C1 segment of cervical spinal cord (tissue), 14 donors: ENCODE measurements at places on chromosomes 3 and 15.

DNA sequence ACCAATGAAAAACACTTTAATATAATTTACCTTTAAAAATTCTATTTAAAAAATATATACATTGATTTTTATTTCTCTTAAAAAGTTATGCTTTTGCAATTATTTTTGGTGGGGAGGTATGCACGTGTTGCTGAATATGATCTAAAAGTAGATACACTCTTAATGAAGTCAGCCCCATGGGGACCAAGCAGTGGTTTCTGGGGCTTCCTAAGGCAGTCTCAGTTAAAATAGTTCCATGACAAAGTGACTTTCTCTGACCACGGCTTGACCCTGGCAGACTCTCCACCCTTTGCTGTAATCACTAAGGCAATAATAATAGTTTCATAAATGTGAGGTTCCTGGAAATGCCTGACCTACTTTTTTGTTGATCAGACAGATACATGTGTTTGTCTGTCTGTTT lies 50.4 kb downstream of the CCR4 start:
- no peak for DNase-seq

DNA sequence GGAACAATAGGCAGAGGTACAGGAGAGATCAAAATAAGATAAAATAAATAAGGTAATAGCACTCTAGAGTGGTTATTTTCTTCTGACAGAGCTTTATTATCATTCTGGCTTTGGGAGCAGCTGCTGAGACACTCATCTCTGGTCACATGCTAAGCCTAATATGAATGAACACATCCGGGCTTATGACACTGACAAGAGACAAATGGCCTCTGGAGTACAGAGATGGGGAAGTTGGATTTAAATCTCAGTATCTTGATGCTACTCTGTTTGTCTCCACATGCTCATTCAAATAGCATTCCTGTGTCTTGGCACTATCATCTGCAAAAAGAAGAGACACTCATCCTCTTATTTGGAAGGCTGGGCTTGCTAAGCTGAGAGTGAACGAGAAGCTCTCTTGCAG lies 55.6 kb downstream of the TMEM45A start:
- DNase-seq: no peak

DNA sequence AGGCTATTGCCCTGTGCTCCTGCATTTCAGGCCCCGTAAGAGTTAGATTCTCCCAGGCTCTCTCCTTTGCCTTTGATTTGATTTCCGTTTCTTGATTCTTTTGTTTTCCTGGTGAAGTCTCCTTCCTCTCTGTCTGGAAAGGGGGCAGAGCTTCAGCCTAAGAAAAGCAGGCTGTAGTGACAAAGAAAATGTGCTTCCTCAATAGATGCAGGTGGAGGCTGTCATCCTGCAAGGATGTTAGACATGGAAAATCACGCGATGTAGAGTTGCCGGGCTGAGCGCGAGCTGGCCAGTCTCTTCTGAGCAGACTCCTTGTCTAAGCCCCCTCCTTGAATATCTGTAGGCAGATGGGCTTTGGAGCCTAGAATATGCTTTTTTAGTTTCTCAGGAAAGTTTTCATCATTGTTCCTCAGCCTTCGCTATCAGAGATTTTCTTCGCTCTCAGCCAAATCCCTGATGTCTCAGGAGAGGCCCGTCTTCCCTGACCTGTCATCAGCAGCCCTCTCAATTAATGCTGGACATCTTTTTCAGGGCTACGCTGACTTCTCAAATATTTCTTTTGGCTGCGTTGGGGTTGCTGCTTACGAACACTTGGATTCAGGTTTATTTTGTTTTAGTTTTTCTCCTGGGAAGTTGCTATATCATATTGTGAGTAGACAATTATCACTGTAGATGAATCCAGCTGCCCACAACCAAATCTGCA lies 163.6 kb downstream of the ITPR1 start:
- DNase-seq: no peak

- no peak for DNase-seq
Observed at GRCh38 chr15:57819646-57820045, 113.1 kb downstream of the POLR2M start.

GRCh38 chr15:83039206-83039605 lies 27.8 kb upstream of the C15orf40 start:
- DNase-seq: no peak

- DNase-seq: no peak
Observed at GRCh38 chr3:126607214-126607908, 47.6 kb downstream of the TXNRD3 start.

DNA sequence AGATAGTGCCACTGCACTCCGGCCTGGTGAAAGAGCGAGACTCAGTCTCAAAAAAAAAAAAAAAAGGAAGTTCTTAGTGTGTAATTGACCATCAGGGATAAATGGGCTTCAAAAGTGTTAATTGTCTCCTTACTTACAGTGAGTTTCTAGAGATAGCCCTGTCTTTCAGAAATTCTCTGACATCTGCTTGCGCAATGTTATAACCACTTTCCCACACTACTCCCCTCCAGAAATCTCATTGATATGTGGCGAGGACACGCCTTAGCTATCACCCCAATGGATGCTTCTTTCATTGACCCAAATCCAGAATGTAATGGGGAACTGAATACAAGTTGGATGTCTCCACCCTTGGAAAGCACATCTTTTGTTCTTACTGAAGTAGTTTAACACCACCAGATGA lies 70.9 kb downstream of the GMPS start:
- DNase-seq: no peak

DNA sequence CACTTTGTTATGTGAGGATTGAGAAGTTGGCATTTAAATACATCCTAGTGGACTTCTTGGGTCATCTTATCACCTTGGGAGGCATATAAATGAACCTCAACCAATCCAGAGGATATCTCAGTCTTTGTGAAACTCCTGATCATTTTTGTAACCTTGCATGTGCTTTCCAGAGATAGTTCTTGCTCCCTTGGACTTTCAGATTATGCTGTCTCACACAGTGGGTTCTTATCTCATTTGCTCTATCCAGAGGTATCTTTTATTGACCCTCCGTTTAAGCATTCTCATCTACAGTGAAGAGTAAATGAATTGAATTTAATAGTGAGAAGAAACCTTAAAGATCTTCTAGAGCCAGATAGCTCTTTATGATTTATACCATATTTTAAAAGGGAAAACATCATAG lies 10.4 kb downstream of the ARMC8 start:
- no peak for DNase-seq

- no peak for DNase-seq
Observed at GRCh38 chr3:32077260-32078084, 28.9 kb upstream of the GPD1L start.

DNA sequence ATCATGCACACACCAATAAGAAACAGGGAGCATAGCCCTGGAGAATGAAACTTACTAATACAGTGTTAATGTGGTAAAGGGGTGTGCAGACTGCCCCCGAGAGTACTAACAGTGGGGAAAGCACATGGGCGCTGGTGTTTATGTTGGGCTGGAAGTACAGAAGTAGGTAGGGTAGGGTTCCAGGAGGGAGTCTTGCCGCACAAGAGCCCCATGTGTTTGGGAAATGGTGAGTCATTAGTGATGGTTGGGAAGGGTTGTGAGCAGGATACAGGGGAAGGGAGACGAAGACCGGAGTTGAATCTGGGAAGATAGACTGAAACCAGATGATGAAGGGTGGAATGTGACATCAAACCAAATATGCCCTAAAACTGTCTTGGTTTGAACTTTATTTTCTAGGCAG lies 117.1 kb downstream of the THSD4 start:
- no peak for DNase-seq

- DNase-seq: no peak
Observed at GRCh38 chr15:101692801-101693598, 31.3 kb downstream of the TARS3 start.

GRCh38 chr3:128429751-128430150 lies 36.9 kb downstream of the DNAJB8 start:
- DNase-seq: no peak
